ENCODE measurements at places on chromosomes 6 and 20.

- DNase-seq: no peak
Measured at GRCh38 chr6:129617986-129618385, 92.0 kb downstream of the ARHGAP18 start.

DNA sequence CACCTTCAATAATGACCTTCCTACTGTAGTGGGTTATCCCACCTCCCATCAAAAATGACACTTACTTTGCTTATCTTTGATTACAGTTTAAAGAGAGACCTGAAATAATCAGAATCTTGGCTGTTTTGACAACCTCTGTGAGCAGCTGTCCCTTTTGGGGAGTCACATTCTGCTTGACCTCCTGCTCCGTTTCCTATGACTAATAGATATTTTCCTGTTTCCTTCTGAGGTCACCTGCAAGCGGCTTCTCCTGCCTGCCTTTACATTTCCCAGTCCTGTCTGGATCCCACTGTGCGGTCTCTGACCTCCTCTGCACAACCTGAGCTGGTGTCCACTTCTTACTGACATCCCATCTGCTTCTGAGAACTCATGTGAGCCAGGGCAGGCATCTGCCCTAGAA is 54.2 kb downstream of the TRAM2 start:
- no peak for DNase-seq

DNA sequence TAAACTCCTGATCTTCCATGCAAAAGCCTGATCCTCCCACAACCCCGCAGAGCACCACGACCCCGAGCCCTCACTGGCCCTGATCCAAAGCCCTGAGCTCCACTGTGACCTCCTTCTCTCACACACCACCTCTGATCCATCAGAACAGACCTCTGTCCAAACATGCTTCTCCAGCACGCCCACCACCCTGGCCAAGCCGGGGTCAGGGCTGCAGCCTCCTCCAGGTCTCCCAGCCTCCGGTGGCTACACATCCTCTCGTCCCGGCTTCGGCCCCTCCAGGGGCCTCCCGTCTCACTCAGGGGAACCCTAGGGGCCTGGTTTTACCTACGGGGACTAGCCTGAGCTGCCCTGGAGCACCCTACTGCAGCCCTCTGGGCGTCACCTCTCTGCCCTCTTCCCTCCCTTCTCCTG is 49.1 kb downstream of the FOXF2 start:
- DNase-seq: no peak

DNA sequence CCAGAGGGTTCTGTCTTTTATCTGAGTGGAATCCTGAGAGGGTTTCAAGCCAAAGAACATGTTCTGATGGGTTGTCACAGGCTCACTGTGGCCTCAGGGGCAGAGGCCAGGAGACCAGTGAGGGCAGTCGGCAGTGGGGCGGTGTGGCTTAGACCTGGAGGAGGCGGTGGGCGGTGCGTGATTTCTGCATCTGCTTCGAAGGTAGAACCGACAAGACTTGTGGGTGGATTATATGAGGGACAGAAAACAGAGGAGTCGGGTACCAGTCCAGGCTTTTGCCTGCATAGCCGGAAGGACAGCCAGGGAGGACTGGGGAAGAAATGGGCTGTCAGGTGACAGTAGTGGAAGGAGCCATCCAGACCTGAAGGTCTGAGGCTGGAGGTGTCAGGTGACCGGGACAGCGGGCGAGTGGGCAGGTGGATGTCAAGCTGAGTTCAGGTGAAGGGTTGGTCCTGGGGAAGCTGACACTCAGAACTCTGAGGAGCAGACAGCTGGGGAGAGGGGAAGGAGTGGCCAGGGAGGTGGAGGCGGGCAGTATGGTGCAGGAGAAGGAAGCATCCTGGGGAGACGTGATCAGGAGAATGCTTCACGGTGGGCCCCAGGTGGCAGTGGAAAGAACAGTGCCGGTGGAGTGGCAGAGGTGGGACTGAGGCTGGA is 3.1 kb downstream of the CTSZ start:
- DNase-seq: no peak

DNA sequence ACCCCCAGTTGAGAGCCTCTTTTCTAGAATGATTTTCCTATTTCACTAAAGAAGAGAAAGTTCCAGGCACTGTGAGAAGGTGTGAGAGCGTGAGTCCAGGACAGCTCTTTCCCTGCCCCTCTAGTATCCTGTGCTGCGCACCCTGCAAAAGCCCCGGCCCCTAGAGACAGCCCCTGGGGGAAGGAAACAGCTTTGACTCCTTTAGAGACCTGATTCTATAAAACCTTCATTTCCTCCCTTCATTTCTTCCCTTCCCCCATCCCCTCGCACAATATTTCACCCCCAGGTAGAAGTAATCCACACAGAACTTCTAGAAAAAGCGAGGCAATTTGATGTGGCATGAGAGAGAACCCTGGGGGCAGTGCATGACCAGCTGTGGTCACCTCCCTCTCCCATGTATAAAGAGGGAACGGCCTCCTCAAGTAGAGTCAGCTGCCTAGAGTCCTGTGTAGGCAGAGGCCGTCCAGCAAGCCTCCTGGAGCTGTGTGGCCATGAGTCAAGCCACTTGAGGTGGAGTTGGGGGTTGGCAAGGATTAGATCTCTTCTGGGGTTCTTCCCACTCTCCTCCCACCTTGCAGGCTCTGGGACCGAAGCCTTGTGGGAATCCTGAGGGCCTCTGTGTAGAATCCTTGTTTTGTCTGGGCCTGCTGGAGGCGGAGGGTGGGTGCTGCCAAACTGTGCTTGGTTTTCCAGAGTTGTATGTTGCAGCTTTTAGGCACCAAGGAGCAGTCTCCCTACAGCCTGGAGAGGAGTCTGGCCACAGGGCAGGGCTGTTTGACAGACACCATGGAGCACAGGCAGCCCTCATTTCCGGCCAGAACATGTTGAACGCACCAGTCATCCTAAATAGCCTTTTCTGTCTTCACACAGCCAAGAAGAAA is 41.7 kb downstream of the CHMP4B start:
- DNase-seq: no peak

GRCh38 chr20:35472209-35472608 is 16.8 kb downstream of the CEP250 start:
- no peak for DNase-seq

DNA sequence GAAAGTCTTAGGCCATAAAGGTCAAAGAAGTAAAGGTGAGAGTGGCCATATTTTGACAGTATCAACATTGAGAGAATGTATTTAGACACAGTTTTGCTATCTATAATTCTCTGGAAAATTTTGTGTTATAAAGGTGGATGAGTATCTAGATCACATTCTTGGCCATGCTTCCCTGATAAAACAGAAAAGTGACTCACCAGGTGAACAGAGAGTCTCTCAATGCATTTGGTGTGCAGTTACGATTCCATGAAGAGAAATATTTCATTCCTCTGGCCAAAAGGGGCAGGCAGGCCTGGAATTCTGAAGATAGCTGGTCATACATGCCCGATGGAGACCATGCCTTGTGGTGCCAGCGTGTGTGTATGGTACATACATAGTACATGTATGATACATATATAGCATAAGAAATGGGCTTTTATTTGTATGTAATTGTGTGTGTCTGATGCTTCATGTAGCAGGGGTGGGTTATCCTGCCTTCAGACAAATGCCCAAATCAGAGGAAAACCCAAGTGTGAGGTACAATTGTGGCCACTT is 164.0 kb downstream of the SOBP start:
- no peak for DNase-seq

- no peak for DNase-seq
Measured at GRCh38 chr6:38138374-38138773, 318.8 kb downstream of the ZFAND3 start.

DNA sequence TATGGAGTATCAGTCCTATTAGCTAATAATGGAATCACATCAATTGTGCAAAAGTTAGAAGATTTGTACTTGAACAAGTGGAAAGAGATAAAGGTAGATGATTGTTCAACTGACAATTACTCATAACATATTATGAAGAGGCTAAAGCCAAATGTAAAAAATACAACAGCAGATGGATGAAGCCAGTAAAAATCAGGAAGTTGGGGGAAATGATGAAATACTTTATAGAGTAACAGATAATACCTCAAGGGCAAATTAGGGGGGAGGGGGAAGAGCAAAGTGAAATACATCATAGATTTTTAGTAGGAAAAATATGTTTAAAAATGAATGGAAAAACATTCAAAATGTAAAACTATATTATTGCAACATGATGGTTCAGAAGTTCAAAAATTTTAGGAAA is 114.0 kb downstream of the PDSS2 start:
- DNase-seq: no peak

GRCh38 chr20:50344232-50345071 is 153.8 kb downstream of the CEBPB start:
- no peak for DNase-seq

GRCh38 chr20:53941680-53942471 is 128.5 kb downstream of the BCAS1 start:
- DNase-seq: no peak

DNA sequence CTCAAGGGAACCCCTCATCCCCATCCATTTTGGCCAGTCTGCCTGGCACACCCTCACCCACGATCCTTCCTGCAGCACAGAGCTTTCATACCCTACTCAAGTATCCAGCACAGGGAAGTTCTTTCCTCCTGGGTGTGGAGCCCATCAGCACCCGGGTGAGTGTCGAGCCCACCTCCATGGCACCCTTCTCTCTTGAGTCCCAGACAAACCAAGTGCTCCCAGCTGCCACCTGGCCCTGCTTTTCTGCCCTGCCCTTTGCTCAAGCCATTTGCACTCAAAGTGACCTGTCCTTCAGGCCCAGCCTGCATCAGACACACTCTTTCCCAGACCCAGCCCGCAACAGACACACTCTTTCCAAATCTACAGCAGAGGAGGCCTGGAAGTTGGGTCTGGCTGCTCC is 257.2 kb downstream of the DLL1 start:
- DNase-seq: no peak

DNA sequence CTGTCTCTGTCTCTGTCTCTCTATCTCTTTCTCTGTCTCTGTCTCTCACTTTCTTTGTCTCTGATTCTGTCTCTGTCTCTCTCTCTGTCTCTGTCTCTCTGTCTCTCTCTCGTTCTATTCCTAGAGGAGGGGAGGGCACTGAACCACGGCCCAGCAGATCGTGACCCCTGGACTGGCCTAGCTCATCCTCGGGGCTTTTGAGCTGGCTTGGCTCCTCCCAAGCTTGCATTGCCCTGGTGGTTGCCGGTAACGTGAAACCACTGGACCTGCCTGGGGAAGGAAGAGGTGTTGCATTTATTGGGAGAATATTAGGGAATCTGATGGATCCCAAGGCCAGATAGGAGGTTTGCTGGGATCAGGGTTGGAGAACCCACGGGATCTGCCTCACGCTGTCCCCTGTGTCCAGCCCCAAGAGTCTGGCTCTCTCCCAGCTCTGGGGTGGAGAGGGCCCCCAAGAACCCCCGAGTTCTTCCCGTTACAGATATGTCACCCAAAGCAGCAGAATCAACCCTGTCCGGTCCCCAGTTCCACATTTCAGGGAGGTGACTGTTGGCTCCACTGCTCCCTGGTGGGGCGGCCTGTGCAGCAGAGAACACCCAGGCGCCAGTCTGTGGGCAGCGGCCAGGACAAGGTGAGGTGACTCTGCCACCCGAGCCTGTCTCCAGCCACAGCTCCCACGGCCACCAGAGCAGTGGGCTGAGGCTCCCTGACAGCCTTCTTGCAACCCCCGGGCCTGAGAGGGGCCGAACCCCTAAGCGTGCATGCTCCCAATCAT is 228.3 kb downstream of the TTLL2 start:
- no peak for DNase-seq

DNA sequence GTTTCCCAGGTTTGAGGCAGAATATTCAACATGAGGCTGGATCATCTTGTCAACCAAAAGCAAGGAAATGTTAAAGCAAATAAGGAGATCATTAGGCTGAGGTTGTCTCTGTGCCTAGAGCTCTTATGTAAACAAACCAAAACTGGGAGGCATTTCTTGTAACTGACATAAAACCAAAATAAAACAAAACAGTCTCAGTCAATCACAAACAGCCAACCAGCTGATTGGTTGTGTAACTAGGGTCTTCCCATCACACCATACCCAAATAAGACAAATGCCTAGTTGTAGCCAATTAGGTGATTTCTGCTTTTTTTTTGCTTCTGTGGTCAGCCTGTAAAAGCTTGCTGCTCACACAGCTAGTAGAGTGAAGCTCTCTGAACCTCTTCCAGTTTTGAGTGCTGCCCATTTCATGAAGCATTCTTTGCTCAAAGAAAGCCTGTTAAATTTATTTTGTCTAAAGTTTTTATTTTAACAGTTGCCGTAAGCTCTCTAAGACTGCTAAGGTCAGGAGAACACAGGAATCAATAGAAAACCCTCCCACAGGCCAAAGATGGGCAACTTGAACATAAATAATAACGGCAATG is 8.9 kb upstream of the FITM2 start:
- no peak for DNase-seq

DNA sequence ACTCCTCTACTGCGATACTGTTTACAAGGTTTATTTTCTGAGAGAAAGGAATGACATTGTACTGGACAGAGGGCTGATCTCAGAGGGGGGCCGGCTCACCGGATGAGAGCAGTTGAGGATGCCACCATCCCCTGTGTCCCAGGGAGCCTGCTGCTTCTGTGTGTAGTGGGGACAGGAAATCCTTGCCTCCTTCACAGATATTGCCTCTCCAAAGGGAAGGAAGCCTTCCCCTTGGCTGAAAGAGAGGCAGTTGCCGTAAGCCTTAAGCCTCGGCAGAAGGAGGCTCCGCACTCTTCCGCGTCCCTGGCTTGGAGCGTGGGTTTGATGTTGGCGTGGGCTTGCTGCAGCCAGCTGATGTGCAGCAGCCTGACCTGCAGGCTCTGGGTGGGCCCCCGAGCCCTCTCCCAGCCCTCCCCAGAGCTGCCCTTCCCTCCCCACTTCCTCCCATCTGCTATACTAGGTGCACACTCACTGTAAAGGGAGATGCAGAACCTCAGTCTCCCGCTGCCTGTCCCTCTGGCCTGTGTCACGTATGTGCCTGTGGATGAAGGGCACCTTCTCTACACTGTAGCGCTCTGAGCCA is 45.7 kb upstream of the RPS6KA2 start:
- DNase-seq: no peak

DNA sequence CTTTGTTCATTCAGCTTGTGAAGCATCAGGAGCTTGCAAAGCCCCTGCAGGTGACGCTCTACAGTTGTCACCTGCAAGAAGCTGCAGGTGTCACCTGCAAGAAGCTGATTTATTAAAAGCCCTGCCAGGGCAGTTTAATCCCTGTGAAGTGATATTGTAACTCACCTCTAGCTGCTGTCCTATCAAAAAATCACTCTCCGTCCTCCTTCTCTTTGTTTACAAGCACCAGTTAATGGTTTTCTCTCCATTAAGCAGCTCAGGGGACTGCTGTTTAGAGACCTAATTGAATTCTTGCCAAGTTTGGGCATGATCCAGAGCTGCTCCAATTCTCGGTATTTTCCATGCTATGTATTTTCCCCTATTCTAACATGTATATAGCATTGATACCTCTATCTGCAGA is 345.9 kb downstream of the ARHGAP18 start:
- no peak for DNase-seq

All from cerebellar nuclear complex (tissue), 1 donor.